Non-pigmented ciliary epithelial cell (primary cell): ENCODE measurements at places on chromosomes 6 and 20.

DNA sequence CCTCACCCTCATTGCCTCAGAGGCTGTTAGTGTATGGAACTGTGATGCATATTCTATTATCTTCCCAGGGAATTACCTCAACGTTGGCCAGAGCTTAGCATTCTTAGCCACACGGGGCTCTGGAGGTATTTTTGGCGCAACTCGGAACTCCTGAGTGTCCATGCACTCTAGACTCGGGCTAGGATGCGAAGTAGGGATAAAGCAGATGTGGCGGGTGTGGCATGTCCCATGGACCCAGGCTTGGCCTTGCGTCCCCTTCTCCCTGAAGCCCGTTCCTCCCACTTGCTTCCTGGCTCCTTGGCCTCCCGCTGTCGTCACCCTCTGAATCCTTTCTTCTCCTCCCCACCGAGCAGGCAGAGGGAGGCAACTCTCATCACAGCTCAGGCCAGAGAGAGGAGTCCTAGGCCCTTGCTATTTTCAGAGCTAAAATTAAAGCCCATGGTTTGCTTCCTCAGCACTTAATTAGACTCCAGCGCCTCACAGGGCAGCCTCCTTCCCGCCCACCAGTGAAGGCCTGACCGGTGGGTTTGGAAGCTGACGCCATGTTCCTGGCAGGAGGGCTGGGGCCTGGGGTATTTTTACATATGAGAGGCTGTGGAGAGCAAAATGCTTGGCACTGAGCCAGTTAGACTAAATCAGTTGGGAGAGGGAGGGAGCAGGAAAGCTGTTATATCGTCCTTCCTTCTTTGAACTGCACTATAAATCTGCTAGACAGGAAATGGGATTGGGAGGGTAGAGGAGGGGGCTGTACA, 138.7 kb downstream of the FOXO3 start:
- DNase-seq: no peak

GRCh38 chr6:14197118-14197517, 79.5 kb downstream of the CD83 start:
- DNase-seq: no peak

- DNase-seq: no peak
Observed at GRCh38 chr6:101608703-101609102, 215.2 kb downstream of the GRIK2 start.

GRCh38 chr6:11232770-11233626, 530 bp upstream of the NEDD9 start:
- DNase-seq: no peak
